Stimulated activated CD4-positive, alpha-beta T cell treated with anti-CD3 and anti-CD28 coated beads, Interleukin-4, amount 100 ng/mL, for 4 hours (primary cell): ENCODE measurements at places on chromosomes 4 and X.

DNA sequence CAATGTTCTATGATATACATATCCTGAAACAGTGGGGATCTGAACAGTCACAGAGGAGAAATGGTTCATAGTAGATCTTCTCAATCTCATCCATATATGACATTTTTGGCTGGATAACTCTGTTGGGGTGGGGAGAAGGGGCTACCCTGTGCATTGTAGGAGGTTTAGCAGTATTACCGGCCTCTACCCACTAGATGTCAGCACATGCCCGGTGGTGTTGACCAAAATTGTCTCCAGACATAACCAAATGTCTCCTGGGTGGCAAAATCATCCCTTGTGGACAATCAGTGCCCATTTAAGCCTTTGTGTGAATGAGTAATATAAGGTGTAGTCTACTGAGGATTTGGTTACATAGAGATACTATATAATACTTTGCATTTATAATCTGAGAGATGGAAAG, 89.9 kb downstream of the PLS3 start:
- DNase-seq, result no peak

GRCh38 chr4:165982934-165983333, 109.9 kb downstream of the TLL1 start:
- no peak for DNase-seq

DNA sequence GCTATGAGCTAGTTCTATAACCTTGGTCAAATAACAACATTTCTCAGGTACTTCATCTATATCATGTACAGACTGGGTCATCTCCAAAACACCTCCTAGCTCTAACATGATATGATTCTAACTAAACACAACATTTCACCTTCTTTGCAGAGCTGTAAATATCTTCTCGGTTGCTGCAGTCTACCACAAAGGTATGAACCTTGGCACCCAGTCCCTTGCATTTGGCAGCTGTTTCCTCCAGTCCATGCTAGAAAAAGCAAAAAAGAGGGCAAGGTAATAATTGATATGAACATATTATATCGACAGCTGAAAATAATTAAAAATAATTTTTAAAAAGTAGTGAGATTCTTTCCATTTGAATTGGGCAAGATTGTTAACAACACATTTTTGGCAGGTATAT, 8.9 kb downstream of the HSD17B11 start:
- no peak for DNase-seq

- DNase-seq, result no peak
Observed at GRCh38 chrX:37541991-37542390, 29.5 kb upstream of the LANCL3 start.

- peak; percentile 30 for DNase-seq
Observed at GRCh38 chr4:145937971-145938611, 532 bp downstream of the ZNF827 start.

GRCh38 chrX:56764975-56765791, 36.1 kb downstream of the NBDY start:
- DNase-seq, result no peak

GRCh38 chr4:188092824-188093223, 16.6 kb downstream of the TRIML2 start:
- no peak for DNase-seq
